Activated CD8-positive, alpha-beta memory T cell treated with anti-CD3 and anti-CD28 coated beads, Interleukin-2, amount 50 U/mL, for 48 hours (primary cell): ENCODE measurements at places on chromosomes 7 and 10.

DNA sequence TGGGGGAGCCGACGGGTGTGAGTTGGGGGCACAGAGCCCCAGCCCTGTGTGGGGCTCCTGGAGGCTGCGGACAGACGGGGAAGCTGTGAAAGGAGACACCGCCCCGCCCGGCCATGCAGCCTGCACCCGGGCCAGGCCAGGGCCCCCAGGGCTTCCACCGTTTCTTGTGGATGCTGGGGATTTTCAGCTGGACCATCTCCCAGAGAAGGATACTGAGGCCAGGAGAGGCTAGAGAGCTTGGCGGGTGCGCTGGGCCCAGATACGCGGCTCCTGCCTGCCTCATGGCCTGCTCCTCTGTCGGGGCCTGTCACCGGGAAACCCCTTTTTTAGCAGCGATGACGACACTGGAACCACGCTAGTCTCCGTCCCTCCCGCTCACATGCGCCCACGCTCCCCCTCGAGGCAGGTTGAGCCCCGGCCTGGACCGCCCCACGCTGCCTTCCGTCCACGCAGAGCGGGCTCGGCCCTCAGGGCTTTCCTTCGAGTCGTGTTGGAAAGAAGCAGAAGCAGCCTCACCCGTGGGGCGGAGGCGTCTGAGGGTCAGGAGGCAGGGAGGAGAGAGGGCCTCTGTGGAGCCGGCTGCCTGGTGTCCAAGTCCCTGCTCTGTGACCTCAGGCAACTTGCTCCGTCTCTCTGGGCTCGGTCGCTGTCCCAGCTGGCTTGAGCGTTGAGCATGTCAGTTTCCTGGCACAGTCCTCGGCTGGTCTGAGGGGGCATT is 11.7 kb downstream of the TMEM184A start:
- no peak for DNase-seq

DNA sequence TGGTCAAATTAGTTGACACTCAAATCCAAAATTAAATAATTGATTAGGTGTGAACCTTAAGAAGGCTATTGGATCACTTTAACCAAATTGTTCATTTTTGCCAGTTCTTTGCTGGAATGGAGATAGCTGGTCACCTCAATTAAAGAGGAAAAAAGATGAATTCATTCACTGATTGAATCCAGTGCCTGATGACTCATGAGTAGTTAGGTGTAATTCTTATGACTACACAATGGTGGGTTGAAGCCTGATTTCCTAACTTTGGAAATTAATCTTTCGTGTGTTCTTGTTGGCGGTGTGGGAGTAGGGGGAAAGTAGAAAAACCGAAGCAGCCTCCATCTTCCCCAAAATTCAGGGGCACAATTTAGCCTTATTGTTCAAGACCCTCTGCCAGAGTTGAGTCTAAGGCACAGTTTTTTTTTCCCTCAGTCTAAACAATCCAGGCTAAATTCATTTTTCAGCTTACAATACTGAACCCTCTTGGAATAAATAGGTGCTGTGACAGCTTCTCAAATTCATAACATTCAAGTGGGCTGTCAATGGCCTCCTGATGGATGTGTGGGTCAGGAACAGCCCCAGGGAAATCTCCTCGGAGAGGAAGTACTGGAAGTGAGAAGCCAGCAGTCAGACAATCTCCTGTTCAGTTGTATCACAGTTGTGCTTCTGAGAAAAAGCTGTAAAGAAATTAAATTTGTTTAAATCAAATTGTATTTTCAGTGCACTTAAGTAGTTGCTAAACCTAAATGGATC is 356.6 kb downstream of the BBS9 start:
- no peak for DNase-seq

- DNase-seq = no peak
Observed at GRCh38 chr10:15182540-15183207, 14.2 kb upstream of the NMT2 start.

DNA sequence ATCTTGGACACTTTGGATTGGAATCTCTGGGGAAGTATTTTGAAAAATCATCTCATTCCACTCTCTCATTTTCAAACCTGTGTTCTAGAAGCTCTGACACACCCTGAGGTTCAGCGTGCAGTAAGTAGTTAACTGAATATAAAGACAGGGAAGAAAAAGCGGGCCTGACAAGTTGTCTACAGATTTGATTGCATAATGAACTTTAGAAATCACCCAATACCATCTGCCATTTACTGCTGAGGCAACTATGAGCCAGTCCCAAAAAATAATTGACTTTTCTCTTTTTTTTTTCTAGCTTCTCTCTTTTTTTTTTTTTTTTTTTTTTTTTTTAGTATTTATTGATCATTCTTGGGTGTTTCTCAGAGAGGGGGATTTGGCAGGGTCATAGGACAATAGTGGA is 29.5 kb downstream of the CDC123 start:
- no peak for DNase-seq

DNA sequence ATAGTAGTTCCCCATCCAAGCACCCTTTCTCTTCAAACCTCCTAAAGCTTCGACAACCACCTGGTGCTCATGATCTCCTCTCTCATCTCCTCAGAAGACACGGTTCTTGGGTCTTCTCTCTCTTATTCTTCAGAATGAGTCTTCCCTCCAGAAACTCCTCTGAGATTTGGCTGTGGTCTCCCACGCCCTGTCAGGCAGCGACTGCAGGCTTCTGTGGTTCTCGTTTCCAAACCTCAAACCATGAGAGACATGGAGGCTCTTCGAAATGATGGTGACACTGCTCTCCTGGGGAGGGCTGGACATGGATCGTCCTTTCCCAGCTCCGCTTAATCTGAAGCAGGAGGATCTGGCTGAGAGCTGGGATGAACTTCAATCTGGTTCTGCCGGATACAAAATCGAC is 78.6 kb upstream of the PITRM1 start:
- DNase-seq = no peak

DNA sequence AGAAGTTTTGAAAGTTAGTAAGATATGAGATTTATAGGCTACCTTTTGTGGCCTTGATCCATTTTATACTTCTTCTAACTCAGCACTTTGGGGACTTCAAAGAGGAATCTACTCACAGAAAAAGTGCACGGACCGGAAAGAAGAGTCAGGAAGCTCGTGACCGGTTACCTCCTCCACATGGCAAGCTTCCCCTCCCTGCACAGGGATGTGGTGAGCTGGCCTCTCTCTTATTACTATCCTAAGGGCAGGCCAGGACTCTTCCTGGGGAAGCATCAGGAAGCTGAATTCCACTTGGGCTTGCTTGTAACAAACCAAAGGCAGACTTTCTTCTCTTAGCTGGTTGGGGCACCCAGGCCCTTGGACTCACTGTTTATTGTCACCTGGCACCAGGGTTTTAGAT is 170.8 kb upstream of the GLI3 start:
- no peak for DNase-seq

DNA sequence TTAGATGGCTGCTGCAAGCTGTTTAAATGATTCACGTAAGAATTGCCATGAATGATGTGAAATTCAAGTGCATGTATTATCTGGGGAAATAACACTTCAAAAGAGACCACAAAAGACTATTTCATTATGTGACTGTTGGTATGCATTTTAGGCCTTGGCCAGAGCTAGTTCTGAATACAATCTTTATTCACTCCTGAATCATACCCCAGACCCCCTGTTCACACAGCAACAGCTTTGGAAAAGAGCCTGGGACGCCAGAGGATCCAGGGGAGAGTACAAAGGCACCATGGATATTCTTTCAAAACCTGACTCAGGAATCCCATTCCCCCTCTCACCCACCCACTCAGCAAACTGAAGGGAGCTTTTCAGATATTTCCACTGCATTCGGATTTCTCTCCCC is 377.1 kb upstream of the DPP6 start:
- no peak for DNase-seq

DNA sequence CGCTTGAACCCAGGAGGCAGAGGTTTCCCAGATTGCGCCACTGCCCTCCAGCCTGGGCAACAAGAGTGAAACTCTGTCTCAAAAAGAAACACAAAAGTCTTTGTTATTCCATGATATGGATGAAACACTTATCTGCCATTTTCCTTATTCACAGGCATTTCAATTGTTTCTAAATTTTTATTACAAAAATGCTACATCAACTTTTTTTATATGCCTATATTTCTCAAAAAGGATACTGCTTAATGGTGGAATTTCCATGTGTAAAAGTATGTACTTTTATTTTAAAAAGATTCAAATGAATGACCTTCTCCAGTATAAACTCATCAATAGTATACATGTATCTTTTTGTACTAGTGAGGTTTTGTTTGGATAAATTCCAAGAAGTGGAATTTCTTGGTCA is 41.9 kb upstream of the STMP1 start:
- DNase-seq = no peak

DNA sequence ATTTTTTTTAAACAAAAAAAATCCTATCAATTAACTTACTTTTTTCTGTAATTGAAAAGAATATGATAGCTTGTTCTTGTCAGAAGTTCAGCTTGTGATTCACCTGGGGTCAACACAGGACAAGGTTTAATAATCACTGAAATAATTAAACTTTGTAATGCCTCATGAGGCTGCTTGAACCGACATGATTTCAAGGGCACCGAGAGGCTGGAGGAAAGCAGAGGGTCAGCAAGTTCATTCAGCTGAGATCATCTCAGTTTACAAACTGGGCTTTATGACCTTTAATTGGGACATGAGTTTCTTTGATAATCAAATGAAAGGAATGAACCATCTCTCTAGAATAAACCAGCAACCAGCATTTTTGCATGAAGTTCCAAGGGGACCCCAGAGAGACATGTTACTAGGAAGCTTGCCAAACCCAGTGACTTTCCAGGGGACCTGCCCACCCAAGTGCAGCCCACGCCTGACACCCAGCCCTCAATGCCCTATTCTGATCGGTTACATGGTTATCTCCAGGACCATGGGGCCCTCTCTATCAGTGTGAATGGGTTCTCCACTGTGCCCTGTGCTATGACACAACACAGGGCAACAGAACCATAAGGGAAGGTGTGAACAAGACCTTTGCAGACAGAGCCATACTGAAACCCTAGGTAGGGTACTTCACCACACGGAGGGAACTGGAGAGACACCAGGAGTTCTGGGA is 7.8 kb upstream of the CYP3A4 start:
- no peak for DNase-seq

GRCh38 chr10:122379041-122379440 is 4.5 kb downstream of the PLEKHA1 start:
- DNase-seq = no peak
